H7 (cell line): ENCODE measurements at places on chromosomes 4 and X.

DNA sequence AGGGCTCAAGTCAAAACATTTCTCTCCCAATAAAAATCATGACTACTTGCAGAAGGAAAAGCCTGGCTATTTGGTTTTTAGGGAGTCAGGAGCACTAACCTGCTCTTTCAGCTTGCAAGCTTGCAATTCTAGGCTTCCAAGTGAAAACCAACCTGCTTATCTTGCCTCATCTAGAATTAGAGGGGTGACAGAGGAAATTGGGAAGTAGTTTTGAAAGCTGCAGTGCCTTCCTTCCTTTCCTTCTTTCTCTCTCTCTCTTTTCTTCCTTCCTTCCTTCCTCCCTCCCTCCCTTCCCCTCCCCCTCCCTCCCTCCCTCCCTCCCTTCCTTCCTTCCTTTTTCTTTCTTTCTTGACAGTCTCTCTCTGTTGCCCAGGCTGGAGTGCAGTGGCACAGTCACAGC is 417.5 kb downstream of the KCNIP4 start:
- no peak for DNase-seq

DNA sequence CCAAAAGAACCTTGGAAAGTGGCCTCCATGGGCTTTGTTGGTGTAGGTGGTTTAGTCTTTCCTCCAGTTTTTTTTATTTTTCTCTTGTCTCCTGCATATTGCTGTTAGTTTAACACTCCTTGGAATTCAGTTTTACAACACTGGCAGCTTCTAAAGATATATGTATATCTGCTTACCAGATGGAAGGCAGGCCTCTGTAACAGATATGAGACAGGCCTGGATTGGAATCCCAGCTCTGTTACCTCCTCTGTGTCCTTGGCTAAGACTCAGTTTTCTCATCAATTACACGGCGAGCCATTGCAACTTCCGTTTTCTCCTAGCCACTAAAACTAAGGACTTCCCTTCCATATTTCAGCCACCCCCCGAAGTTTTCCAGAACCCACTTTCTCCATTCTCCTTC is 133.4 kb upstream of the SMAD1 start:
- DNase-seq = no peak

GRCh38 chrX:150889131-150889530 is 9.3 kb downstream of the CD99L2 start:
- DNase-seq = peak; percentile 54

- DNase-seq = no peak
These were observed 73.0 kb upstream of the WDFY3 start for GRCh38 chr4:85039526-85039925.

GRCh38 chr4:143189528-143189927 is 4.8 kb downstream of the USP38 start:
- DNase-seq = no peak

DNA sequence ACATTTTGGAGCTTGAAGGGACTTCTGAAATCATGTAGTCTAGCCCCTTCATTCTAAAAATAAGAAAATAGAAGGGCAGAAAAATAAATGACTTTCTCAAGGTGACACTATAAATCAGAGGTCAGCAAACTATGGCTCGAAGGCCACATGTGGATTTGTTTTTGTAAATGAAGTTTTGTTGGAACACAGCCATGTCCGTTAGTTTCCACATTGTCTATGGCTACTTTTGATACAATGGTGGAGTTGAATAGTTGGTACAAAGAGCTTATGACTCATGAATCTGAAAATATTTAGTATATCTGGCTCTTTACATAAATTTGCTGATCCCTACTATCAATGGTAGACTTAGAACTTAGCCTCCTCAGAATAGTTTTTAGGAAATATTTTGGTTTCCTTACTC is 302.4 kb upstream of the PRPS2 start:
- DNase-seq = no peak

GRCh38 chr4:76579596-76580375 is 144.8 kb downstream of the SHROOM3 start:
- no peak for DNase-seq

DNA sequence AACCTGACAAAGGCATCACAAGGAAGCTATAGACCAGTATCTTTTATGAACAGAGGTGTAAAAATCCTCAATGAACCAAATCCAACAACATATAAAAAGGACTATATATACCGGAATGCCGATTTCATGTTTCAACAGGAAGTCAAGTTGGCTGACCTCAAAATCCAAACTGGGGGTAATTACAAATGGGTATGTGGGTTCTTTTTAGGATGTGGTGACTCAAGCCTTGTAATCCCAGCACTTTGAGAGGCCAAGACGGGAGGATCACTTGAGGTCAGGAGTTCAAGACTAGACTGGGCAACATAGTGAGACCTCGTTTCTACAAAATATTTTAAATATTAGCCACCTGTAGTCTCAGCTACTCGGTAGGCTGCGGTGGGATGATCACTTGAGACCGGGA is 10.4 kb downstream of the PRSS48 start:
- no peak for DNase-seq

GRCh38 chr4:8472689-8473197 is 32.2 kb downstream of the TRMT44 start:
- DNase-seq = no peak

GRCh38 chr4:147491086-147491485 is 10.2 kb downstream of the EDNRA start:
- DNase-seq = no peak

GRCh38 chr4:53671757-53672156 is 80.5 kb upstream of the LNX1 start:
- DNase-seq = no peak

- peak; percentile 35 for DNase-seq
These were observed 35.0 kb upstream of the HMX1 start for GRCh38 chr4:8906668-8906970.

DNA sequence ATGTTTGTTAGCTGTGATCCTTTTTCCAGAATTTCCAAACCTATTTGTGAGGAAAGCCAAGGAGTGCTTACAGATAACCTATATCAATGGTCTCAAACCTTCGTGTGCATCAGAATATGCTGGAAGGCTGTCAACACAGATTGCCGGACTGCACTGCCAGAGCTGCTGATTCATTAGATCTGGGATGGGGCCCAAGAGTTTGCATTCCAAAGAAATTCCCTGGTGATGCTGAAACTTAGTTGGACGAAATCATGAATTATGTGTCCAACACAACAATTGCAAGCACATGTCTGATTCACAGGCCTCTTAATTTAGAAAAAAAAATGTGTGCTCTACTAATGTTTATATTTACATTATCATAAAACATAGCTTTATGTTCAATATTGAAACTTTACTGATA is 544.0 kb upstream of the AMOT start:
- DNase-seq = no peak

DNA sequence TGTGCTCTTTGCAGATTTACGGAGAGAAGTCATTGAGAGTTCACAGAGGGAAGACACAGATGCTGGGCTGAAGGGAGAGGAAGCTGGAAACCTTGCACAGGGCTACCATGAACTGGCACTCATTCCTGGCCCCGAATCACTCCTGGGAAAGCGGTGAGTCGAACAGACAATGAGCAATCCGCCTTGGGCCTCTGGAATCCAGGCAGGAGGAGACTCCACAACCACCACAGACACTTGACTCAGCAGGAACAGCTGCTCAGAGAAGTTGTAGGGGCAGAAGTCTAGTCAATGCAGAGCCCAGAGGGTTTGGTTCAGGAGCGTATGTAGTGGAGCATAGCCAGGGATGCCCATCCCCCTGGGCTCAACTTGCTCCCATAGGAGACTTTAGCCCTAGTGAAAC is 62.8 kb upstream of the GRIA3 start:
- no peak for DNase-seq

- no peak for DNase-seq
These were observed 94.1 kb downstream of the PDS5A start for GRCh38 chr4:39883646-39884045.

- DNase-seq = peak; percentile 71
These were observed 15.6 kb downstream of the FAM53A start for GRCh38 chr4:1668488-1668840.

GRCh38 chr4:169698331-169698730 is 59.4 kb downstream of the HPF1 start:
- DNase-seq = no peak

DNA sequence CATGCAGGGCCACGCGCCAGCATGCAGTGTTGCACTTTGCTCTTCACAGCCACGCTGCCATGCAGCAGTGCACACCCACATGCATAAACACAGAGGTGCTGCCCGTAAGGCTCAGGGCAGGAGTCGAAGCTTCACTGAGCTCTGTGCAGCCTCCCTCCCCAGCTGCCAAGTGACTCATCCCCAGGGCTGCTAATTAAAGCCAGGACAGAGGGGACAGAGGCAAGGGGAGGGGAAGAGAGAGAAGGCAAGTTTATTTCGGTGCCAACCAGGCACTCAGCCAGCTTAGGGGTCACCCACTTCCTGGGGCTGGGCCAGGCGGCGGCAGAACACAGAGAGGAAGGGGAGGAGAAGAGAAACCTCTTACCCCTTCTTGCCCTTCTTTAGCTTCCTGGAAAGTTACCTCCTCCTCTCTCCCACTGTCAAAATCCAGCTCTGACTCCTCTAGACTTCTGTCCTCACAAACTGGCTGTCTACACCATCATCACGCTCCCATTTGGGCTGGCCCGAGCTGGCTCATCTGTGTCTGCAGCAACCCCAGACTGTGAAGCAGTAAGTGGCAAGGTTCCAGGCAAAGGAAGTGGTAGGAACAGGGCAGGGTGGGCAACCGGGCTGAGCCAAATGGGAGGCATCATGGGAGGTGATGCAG is 6.2 kb upstream of the IQSEC2 start:
- DNase-seq = no peak

DNA sequence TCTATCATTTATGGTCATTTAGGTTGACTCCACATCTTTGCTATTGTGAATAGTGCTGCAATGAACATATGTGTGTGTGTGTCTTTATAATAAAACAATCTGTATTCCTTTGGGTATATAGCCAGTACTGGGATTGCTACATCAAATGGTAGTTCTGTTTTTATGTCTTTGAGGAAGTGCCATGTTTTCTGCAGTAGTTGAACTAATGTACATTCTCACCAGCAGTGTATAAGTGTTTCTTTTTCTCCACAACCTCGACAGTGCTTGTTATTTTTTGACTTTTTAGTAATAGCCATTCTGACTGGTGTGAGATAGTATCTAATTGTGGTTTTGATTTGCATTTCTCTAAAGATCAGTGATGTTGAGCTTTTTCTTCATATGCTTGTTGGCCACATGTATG is 80.5 kb downstream of the ARHGAP6 start:
- DNase-seq = no peak

GRCh38 chr4:22483551-22483981 is 32.3 kb downstream of the ADGRA3 start:
- no peak for DNase-seq

- no peak for DNase-seq
These were observed 203.5 kb upstream of the TET2 start for GRCh38 chr4:104942990-104943743.

DNA sequence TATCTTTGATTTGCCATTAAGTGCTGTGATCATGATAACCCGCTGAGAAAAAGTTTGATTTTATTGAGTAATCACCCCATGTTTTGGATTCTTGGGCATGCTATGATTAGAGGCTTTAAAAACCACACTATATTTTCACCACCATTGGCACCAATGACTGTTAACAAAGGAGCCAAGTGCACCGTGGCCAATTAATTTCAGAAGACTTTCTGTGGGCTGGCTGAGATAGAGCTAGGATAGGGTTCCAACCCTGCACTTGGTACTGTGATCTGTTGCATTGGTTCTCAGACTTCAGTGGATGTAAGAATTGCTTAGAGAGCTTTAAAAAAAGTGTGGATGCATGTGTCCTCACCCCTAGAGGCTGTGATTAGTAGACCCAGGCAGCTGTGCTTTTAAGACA is 32.4 kb downstream of the OCRL start:
- no peak for DNase-seq

GRCh38 chr4:98801259-98801725 is 127.6 kb downstream of the EIF4E start:
- DNase-seq = no peak

- DNase-seq = no peak
These were observed 139.5 kb downstream of the STIM2 start for GRCh38 chr4:27000122-27000521.

GRCh38 chr4:147987252-147987651 is 255.4 kb downstream of the ARHGAP10 start:
- DNase-seq = no peak

DNA sequence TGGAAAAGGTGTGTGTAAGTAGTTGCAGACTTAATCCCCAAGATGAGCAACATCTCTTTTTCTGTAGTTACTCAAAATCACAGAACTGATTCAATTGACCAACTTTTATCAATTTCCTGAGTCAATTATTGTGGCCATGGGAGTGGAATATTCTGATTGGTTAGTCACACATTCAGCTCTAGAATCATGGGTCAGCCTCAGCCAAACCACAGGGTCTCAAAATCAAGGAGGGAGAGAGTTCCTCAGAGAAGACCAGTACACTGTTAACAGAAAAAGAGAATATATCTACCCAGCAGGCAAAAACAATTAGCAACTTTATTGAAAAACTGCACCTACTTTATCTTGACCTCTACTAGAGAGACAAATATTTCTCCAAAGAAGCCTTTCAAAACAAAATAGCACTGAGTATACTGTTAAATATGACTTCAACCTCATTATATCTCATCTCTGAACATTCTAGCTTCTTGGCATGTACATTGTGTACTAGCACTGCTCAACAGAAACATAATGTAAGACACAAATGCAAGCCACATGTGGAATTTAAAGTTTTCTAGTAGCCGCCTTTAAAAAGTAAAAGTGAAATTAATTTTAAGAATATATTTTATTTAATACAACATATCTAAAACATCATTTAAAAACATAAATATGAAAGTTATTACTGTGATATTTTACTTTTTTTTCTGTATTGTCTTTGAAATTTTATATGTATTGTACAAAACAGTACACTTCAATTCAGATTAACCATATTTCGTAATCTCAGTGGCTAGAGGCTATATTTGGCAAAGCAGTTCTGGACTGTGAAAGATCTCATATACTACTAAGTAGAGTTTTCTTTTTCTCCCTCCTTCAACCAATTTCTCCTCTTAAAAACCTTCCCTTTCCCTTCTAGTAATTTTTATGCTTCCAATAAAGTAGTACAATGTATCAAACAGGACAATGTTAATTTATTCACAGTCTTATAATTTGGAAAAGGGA is 11.8 kb upstream of the LCORL start:
- DNase-seq = no peak

DNA sequence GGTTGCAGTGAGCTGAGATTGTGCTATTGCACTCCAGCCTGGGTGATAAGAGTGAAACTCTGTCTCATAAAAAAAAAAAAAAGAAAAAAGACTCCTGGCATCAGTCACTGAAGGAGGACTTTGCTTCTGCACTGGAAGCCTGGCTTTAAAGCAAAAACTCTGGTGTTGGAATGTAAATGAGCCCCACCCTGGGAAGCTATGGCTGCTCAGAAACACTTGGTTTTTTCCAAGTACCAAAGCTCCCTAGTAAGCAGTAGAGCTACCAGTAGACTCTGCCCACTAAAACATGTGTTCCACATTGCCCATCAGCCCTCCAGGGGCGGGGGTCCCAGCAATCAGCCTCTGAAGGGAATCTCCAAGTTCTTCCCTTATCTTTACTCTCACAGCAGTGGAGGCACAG is 154.4 kb downstream of the SHROOM3 start:
- DNase-seq = peak; percentile 16

- no peak for DNase-seq
These were observed 28.0 kb upstream of the SETD7 start for GRCh38 chr4:139584013-139584412.

GRCh38 chr4:47032405-47033106 is 1.2 kb downstream of the GABRB1 start:
- peak; percentile 77 for DNase-seq

- DNase-seq = no peak
These were observed 8.2 kb downstream of the VAMP7 start for GRCh38 chrX:155889328-155889727.
